ENCODE measurements at places on chromosomes 7 and 10.

- no peak for DNase-seq
Observed at GRCh38 chr10:114458216-114458920, 54.1 kb upstream of the AFAP1L2 start.

DNA sequence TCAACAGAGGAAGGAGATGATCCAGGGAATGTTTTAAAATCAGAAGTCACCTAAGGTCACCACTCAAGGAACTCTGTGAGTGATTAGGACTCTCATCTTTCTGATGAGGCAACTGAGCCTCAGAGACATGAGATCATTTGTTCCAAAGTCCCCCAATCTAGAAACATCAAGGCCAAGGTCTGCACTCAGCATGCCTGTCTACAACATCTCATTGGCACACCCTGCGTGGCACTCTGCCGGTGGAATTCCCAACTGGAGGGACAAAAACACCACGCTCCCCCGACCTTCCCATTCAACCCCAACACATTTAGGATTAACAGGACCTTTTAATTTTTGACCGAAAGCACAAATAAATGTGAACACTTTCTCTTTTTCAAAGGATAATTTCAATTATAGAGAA lies 31.4 kb downstream of the CPXM2 start:
- DNase-seq, result no peak

GRCh38 chr7:20783125-20783699 lies 3.5 kb downstream of the SP8 start:
- no peak for DNase-seq

GRCh38 chr10:16470747-16471146 lies 33.9 kb downstream of the PTER start:
- DNase-seq, result no peak

DNA sequence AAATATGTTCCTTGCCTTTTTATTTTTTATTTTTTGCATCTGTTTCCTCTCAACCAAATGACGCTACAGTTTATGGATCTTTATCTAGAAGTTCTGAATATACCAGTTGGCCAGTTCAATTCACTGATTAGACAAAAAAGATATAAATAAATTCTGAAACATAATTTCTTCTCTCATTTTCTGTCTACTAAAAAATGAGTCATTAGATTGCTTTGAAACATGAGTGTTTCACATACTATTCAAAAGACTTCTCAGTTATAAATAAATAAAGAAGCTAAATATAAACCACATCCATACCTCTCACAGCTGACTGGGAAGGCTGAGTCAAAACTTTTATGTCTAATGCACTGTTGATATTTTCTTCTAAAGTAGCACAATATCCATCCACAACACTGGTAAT lies 97.6 kb upstream of the GPR22 start:
- no peak for DNase-seq

GRCh38 chr10:105827133-105827532 lies 1186.0 kb downstream of the SORCS3 start:
- no peak for DNase-seq

- DNase-seq, result no peak
Observed at GRCh38 chr7:21472029-21472428, 44.1 kb downstream of the SP4 start.

- DNase-seq, result no peak
Observed at GRCh38 chr7:16484453-16485158, 19.1 kb upstream of the SOSTDC1 start.

- no peak for DNase-seq
Observed at GRCh38 chr7:111987115-111987826, 218.9 kb downstream of the DOCK4 start.

DNA sequence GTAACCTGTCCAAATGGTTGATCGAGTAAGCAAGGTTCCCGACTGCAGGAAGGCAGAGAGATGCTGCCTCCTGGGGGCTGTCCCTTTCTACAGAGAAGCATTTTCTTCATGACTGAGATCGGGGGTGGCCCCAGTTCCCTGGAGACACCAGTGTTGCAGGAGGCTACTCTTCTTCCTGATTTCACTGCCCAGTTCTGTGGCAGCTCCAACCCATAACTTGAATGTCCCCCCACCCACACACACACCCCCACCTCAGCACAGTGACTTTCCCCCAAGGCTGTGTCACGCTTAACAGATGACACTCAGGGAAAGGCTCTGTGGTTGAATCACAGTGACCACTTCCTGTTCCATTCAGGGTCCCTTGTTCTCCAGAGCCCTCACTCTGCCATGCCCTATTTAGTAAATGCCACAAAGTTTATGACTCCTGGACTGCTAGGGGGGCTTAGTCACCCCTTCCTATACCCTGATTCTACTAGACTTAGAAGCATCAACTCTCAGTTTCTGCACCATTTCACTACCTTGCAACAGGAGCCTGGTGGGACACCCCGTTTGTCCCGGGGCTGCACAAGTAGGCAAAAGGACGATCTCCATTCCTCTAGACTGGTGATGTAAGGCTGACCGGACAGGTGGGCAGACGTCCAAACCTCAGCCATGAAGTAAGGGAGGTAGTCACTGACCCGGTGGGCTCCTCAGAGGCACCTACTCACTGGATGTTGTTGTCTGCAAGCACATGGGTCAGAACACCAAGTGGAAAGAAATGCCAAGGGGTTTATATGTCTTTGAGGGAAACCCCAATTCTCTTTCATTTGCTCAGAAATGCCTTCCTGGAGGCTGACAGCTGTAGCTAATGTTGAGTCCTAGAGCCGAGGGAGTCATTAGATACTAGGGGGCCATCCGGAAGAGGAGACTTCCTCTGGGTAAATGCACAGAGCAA lies 31.3 kb upstream of the SMC3 start:
- no peak for DNase-seq

DNA sequence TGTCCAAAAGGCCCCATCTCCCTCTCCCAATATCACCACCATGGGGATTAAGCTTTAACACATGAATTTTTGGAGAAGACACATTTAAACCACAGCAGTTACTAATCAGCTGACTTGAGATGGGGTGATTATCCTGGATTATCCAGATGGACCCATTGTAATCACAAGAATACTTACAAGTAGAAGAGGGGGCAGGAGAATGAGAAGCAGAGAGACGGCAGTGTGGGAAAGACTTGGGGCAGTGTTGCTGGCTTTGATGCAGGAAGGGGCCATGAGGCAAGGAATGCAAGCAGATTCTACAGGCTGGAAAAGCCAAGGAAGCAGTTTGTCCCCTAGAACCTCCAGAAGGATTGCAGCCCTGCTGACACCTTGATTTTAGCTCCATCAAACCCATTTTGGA lies 30.7 kb upstream of the INMT start:
- no peak for DNase-seq

DNA sequence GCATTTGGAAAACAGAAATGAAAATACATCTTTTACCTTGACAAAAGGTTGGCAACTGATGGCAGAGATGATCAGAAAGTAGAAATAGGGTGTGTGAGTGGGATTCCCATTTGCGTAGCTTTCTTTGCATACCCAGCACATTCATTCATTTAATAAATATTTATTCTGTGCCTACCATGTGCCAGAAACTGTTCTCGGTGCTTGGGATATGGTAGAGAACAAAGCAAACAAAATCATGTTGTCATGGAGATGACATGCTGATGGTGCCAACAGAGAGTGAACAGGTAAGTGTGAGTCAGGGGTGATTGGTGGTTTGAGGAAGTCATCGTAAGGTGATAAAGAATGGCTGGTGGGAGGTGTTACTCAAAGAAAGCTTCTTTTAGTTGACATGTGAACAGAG lies 45.4 kb downstream of the CACNB2 start:
- no peak for DNase-seq
